Activated CD4-positive, CD25-positive, alpha-beta regulatory T cell (primary cell): ENCODE measurements at places on chromosomes 7 and 10.

- DNase-seq: no peak
Observed at GRCh38 chr7:1127001-1127400, 33.0 kb downstream of the ZFAND2A start.

DNA sequence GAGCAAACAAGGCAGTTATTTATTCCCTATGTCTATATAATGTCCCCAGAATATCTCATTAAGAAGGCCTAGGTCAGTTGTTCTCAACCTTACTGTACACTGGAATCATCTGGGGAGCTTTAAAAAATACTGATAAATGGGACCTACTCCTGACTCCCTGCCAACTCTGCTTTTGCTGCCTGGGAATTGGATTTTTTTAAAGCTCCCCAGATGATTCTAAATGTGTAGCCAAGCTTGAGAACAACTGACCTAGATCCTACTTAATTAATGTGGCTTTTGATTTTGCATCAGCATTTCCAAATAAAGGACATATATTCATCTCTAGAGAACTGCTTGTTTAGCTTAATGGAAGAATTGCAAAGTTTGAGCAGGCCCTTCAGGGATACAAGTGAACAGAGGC is 91.7 kb upstream of the HPS1 start:
- no peak for DNase-seq

GRCh38 chr7:30785786-30786185 is 14.6 kb downstream of the MINDY4 start:
- no peak for DNase-seq

DNA sequence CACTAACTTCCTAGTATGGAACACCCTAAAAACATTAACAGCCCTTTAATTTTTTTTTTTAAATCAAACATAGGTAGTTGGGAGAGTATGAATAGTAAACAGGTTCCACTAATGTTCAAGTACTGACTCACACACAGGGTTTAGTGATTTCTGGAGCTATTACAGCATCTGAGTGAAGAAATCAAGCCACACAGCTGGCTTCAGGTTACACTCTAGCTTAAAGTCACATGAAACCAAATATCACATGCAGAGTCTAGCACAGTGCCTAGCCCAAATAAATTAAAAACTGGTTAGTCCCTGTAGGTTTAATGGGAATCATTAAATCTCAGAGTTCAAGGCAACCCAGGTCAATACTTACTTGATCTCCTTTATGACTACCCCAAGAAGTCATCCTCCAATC is 11.6 kb downstream of the PANK1 start:
- DNase-seq: no peak

DNA sequence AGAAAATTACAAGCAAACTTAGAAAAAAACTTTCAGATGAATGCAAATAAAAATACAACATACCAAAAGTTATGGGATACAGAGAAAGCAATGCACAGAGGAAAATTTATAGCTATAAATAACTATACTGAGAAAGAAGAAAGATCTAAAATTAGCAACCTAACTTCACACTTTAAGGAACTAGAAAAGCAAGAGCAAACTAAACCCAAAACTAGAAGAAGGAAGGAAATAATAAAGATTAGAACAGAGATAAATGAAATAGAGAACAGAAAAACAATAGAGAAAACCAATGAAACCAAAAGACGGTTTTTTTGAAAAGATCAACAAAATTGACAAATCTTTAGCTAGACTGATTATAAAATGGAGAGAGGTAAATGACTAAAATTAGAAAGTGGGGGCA is 9.6 kb upstream of the STRA8 start:
- no peak for DNase-seq

- DNase-seq: no peak
Observed at GRCh38 chr10:99521765-99522469, 10.8 kb upstream of the NKX2-3 start.

DNA sequence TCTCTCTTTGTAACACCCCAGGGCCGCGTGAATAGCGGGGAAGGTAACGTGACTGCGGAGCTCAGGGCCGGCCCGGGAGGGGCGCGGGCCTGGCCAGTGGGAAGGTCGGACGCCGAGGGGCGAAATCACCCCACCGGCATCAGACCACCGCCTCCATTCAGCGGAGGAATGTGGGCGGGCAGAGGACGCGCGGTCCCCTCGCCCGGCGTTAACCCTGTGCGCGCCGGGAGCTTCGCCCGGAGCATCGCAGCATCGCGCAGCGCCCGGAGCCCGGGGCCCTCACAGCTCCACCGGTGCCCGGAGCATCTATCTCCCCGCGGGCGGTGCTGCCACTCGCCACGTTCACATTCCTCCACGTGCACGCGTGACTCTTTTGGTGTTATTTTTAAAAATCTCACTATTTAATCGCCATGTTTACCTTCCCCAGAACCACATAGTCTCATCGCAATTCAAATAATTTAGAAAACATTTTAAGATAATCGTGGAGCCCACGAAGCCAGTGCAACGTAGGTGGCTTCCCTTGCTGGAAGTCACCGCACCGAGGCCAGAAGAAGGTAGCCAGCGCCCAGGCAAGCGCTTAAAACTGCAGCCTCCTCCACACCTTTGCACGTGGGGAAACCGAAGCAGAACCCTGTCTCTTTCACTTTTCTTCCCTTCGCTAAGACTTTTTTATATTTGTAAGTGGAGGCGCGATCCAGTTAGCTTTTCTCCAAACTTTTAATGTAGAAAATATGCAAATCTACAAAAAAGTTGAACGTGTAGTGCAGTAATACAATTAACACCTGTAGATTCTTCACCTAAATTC is 21.8 kb downstream of the FGFBP3 start:
- no peak for DNase-seq

GRCh38 chr7:108358553-108358952 is 97.7 kb downstream of the NRCAM start:
- DNase-seq: no peak

DNA sequence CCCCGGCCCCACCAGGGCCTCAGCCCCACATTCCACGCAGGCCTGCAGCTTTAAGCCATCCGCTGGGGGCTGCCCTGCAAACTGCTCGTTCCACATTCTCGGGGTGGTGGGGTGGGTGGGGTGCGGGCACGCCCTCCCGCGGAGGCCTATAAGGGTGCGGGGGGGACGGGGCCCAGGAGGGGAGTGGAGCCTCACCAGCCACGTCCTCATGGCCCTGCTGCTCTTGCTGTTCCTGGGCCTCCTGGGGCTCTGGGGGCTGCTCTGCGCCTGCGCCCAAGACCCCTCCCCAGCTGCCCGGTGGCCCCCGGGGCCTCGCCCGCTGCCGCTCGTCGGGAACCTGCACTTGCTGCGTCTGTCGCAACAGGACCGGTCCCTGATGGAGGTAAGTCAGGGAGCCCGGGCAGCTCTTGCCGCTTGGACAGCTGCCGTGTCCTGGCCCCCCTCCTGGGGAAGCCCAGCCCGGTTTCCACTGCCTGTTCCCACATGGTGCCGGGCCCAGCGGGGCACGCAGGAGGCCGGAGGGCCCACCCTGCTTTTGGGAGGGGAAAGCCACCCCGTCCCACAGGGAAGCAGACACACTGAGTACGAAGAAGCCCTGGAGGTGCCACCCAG is at the start of gene CYP2W1:
CYP2W1 (plus strand) TSS at position 178 of the 612 bp plus-strand sequence; CDS start at position 209, 31 bp downstream.
- DNase-seq: no peak

GRCh38 chr7:12370249-12370648 is 33.4 kb downstream of the VWDE start:
- no peak for DNase-seq

GRCh38 chr7:47038621-47039020 is 543.3 kb downstream of the TNS3 start:
- DNase-seq: no peak

- DNase-seq: no peak
Observed at GRCh38 chr10:101367569-101368453, 13.8 kb downstream of the BTRC start.

- DNase-seq: peak; percentile 73
Observed at GRCh38 chr7:100469227-100470044, 5.4 kb upstream of the SPACDR start.

DNA sequence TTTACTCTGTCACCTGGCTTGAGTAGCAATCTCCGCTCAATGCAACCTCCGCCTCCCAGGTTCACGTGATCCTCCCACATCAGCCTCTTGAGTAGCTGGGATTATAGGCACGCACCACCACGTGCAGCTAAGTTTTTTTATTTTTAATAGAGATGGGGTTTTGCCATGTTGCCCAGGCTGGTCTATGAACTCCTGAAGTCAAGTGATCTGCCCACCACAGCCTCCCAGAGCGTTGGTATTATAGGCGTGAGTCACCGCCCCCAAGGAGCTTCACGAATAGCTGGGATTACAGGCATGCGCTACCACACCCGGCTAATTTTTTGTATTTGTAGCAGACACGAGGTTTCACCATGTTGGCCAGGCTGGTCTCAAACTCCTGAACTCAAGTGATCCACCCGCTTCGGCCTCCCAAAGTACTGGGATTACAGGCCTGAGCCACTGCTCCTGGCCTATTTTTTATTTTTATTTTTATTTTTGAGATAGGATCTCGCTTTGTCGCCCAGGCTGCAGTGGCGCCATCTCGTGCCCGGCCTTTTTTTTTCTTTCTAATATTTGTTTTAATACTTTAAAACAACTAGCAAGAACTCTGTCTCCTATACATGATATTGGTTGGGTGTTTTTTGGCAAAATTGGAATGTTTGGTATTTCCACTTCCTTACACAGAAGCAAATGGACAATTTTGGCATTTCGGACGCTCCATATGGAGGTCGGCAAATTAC is 1.1 kb downstream of the EFCAB10 start:
- DNase-seq: no peak

DNA sequence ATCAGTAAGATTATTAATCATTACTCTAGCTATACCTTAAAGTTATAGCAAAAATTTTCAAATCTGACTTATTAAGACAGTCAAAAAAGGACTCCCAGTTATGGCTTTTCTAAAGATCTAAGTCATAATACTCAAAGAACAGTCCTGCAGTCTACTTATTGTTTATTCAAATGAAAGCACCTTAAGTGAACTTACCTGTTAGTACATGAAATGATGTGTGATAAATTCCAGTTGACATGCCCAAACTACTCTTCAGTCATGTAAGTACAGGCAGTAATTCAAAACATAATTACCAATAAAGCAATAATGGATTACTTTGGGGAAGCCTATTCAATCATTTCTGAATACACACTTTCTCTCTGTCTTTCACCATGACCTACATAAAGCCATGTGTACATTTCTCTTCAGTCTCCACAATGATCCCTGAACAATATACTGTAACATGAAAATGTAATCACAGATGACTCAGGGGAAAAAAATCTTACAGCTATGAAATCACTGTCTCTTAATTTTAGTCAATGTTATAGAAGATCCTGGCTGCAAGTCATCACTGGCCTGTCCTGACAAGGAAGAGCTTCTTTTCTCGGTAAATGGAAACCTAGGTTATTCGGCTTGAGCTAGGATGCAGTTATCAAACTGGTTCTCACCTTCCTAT is 420.7 kb upstream of the LRRTM3 start:
- no peak for DNase-seq

DNA sequence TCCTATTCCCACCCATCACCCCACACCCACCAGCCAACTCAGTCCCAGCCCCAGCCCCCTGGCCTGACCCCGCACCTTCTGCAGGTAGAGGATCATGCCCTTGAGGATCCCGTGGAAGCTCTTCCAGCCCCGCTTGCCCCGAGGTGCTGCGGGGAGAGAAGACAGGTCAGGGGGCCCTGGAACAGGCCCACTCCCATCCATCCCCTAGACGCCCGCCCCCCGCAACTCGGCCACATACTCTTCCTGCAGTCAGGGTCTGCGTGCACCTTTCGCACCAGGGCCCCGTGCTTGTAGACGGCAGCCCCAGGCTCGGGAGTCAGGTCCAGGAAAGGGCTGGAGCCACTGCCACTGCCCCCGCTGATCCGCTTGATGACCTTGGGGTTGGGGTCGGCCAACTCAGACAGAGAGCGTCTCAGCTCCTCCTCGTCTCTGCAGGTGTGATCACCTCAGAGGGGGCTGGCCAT is 9.6 kb downstream of the NFKB2 start:
- no peak for DNase-seq

DNA sequence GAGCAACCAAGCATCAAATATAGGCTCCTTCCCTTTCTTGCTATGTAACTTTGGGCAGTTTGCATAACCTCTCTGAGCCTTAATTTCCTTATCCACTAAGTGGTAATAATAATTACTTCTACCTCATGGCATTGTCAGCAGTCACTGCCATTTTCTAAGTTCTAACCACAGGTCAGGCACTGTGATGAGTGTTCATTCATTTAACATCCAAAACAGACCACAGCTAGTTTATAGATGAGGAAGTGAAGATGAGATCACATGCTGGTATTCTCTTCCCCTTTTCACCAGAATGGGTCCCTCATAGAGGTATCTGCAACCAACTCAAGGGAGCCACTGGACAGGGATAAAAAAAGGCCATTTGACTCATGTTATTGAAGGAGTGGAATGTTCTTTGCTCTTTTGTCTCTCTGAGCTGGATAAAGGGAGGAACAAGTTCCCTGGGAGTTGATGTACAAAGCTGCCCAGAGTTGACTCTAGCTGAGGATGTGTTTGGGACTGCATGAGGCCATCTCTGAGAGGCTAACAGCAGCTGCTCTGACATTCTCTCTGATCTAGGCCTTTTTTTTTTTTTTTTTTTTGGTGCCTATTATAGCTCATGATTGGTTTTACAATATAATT is 65.0 kb downstream of the DNAJC12 start:
- DNase-seq: no peak

DNA sequence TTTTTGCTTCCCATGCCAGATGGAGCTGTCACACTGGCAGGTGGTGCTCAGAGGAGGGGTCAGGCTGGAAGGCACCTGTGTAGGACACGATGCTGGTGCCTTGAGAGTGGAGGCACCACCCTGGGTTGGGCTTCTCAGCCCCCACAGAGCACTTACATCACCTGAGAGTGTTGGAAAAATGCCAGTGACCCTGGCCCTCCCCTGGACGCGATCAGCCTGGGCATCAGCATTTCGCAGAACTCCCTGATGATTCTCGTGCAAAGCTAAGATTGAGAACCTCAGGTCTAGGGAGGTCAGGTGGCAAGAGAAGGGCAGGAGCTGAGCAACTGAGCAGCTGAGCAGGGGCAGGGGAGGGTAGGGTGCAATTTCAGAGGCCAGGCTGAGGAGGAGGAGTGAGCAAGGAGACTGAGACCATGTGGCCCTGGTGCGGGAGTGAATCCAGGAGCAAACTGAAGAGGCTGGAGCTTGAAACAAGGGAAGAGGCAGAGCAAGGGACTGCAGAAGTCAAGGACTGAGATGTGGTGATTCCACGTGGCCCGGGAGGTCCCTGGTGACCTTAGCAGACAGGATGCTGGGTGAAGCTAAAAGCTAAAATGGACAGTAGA is 24.7 kb upstream of the GRID1 start:
- DNase-seq: no peak

- DNase-seq: peak; percentile 28
Observed at GRCh38 chr7:5665094-5666025, 116.1 kb downstream of the RNF216 start.
